ENCODE measurements at places on chromosomes 1 and 21.

GRCh38 chr1:209190591-209191261 is 392.8 kb upstream of the CAMK1G start:
- DNase-seq: no peak

GRCh38 chr1:17177651-17178050 is 27.3 kb upstream of the PADI1 start:
- no peak for DNase-seq

DNA sequence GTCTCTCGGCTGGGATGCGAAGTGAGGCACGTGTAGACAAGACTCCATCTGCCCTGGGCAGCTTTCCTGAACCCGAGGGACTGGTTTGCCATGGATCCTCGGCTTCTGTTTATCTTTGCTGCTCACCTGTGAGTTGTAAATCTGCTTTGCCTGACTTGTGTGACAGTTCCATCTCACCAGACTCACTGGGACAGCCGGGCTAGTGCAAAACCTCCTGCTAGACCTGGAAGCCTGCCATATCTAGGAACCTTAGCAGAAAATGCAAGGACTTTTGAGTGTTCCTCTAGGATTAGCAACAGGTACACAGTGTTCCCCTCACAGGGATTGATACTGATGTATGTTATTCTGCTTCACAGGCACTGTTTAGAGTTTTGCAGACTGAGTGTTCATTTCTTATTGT is 218.6 kb downstream of the URB2 start:
- no peak for DNase-seq

DNA sequence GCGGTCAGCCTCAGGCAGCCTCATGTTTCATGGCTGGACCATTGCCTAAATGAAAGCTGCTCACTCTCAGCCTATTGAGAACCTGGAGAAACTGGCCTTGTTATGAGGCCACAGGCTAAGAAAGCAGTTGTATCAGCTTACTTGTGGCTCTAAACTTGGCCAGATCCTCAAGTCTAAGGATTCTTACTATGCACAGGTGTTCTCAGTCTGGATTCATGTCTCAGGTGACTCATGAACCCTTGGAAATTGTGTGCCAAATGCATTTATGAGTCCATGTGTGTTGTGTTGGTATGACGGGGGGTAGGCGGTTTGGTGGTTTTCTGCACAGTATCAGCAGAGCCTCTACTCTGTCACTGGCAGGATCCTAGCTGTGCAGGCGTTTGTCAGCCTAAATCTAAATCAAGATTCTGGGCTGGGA is 90.4 kb downstream of the ROR1 start:
- DNase-seq: no peak

- DNase-seq: no peak
Observed at GRCh38 chr1:117821774-117822482, 107.5 kb downstream of the GDAP2 start.

GRCh38 chr1:103259982-103260381 is 151.7 kb upstream of the COL11A1 start:
- no peak for DNase-seq

DNA sequence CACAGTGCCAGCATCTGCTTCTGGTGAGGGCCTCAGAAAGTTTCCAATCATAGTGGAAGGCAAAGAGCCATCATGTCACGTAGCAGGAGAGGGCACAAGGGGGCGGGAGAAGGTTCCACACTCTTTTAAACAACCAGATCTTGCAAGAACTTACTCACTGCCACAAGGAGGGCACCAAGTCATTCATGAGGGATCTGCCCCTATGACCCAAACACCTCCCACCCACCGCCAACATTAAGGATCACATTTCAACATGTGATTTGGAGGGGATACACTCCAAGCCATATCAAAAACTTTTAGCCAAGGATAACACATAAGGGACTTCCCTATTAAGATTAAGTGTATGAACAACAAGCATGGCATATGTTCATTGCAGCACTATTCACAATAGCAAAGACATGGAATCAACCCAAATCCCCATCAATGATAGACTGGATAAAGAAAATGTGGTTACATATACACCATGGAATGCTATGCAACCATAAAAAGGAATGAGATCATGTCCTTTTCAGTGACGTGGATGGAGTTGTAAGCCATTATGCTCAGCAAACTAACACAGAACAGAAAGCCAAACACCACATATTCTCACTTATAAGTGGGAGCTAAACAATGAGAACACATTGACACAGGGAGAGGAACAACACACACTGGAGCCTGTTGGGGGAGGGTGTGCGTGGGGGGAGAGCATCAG is 19.9 kb upstream of the SLC35F3 start:
- DNase-seq: no peak

DNA sequence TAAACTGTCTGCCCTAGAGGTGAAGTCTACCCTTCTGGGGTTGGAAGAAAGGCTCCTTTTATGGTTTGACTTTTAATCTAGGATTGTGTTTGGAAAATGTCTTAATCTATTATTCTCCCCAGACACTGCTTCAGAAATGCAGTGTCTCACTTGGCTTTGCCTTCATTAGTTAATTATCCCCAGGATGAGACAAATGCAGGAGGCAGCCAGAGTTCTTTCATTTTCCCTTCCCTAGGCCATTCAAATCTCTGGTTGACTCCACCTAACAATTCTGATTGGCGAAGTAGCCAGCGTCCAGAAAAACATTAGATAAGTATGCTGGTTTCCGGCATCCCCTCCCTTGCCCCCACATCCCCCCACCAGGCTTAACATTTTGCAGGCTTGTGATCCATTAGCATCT is 325.8 kb upstream of the PBX1 start:
- DNase-seq: no peak

GRCh38 chr21:31198575-31198974 is 145.5 kb downstream of the TIAM1 start:
- no peak for DNase-seq

- no peak for DNase-seq
Observed at GRCh38 chr1:225299624-225300023, 128.2 kb downstream of the LBR start.

DNA sequence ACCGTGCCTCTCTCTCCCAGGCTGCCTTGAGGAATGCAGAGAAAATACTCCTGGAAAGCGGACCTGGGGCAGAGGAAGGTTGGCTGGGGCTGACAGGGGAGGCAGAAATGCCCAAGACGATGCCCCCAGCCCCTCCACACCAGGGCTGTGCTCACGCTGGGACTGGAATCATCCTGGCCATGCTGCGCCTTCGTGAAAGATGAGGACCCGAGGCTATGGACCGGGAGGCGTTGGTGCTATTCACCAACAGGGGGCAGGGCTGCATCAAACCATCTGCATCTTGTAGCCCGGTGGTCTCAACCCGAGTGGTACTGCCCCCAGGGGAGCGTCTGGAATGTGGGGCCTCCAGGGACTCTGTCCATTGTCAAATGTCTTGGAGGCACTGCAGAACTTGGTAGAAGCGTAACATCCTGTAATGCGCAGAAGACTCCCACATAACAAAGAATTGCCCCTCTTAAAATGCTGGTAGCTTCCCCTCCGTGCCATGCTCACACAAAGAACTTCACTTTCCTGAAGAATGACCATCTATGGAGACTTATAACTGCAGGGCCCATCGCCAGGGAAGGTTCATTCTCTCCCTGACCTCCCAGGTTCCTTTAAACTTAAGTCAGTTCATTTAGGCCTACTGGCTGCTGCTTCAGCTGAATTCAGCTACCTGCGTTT is 251.2 kb downstream of the RRAGC start:
- DNase-seq: no peak

DNA sequence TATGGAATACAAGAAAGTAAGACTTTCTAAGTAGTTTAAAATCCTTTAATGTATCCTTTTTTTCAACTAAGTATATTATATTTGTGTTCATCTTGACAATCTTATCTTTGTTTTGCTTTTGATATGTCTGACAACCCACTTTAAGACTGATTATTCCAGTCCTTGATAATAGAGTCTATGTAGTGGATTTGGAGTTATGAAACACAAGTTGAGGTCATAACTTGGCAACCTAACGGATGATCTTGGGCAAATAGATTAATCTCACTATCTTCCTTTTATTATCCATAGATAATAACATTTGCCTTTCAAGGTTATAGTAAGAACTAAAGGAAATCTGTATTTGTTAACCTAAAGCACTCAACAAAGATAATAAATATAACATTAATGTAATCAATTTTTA is 4.8 kb upstream of the GBP2 start:
- no peak for DNase-seq

- peak; percentile 34 for DNase-seq
Observed at GRCh38 chr1:116345843-116346242, 27.2 kb upstream of the ATP1A1 start.

DNA sequence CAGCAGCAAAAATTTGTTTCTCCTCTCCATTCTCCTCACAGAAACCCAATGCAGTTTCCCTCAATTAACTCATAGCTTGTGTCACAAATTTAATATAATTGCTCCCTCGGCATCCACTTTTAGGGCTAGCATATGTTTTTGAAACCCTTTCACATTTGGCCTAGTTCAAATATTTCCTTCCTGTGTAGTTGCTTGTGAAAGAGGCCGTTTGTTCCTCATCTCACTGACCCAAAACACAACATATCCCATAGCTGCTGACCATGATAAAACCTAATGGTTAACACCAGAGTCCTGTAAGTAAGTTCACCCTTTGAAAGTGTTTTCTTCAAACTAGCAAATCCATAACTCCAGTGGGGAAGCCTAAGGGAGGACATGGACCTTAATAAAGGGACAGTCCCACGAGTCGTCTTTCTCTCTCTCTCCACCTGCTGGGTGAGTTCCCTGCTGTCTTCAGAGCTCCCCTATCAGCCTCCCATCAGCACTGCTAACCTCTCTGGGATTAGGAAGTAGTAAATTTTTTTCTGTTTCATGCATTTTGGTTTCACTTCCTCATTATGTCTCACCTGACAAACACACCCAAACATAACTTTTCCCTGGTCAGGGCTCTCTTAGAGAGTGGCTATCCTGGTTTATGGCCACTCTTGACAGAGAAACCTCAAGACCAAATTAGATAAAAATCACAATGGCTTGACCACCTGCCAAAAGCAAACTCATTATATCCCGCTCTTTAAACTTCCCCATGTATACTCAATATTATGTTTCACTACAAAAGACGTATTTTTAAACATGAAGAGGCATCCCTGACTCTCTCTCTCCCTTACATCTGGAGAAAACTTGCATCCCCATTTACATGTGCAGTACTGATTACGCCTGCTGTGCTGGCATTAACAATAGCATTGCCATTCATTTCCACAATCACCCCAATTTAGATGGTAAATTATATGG is 177.7 kb upstream of the HP1BP3 start:
- no peak for DNase-seq

DNA sequence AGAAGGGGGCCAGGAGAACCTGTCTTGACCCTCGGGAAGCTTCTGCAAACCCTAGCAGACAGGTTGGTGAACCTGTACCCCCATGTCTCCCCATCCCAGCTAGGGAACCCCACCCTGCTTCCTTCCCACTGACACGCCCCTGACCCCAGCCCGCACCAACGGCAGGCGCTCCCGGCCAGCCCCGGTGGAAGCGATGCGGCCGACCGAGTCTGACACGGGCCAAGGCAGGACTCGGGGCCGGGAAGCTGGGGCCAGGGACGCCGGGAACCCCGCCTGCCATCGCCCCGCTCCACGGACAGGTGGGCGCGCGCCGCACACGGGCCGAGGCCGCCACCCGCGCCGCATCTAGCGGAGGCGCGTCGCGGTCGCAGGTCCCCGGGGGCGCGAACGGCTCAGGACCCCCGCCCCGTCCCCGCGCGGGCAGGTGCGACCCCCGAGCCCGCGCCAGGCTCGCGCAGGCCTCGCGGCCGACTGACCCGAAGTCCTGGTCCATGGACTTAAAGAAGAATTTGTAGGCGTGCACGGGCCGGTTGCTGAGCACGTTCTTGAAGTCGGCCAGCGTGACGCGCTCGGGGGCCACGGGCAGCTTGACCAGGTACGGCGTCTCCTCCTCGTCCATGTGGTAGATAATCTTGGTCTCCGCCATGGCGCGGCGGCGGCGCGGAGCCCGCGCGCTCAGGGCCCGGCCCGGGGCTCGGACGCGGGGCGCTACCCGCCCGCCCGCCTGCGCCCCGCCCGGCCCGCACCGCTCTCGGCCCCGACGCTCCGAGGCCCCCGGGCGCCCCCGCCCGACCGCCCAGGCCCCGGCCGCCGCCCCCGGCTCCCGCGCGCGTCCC is 580 bp downstream of the DVL1 start:
- DNase-seq: no peak

GRCh38 chr21:43866260-43866629 is 1.2 kb downstream of the AGPAT3 start:
- peak; percentile 11 for DNase-seq

DNA sequence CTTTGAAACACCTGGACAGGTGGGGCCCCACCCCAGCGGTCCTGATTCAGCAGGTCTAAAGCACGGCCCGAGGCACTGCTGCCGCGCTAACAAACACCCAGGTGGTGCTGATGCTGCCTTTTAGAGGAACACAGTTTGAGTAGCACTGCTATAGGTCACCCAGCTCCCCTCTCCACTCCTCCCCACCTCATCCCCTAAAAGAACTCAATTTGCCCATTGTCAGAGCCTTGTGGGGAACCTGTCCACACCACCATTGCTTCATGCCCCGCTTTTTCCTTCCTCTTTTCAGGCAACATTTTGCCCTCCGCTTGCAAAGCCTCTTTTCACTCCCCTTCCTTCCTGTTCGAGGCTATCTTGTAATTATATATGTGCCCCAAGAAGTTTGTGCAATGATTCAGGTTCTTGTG is 26.2 kb upstream of the PADI4 start:
- DNase-seq: no peak

GRCh38 chr1:234604495-234605398 is 5.2 kb downstream of the IRF2BP2 start:
- no peak for DNase-seq

Data from effector memory CD4-positive, alpha-beta T cell (primary cell).